ENCODE measurements at places on chromosomes 6 and 20.

DNA sequence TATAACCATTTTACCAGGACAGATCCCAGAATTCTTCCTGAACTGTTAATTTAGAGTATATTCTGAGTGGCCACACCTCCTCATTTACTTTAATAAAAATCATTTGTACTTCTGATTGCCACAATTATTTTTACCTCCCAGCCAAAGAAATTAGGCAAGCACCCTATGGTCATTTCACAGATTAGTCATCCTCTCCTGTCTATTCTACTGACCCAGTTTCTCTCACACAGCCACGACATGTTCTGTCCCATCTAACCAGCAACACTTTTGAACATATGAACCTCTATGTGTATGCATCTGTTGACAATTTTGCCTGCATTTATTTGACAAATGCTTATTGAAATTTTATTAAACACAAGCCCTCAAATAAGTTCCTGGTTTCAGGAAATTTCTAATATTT is 202.6 kb upstream of the STXBP5 start:
- no peak for DNase-seq

DNA sequence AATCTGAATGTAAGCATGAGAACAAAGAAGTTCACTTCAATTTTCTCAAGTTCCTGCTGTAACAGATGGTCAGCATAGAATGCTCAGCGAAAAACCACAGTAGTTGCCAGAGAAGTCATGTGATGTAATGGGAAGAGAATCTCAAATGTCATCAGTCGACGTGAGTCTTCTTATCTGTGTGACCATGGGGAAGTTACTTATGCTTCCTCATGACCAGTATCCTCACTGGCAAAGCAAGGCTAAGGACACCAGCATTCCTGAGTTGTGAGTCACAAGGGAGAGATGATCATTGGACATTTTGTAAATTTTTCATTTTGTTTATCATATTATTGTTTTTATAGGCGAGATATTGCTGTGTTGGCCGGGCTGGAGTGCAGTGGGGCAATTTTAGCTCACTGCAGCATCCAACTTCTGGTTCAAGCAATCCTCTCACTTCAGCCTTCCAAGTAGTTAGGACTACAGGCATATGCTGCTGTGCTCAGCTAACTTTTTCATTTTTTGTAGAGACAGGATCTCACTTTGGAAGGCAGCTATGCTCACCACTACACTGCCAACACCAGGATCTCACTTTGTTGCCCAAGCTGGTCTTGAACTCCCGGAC is 21.9 kb downstream of the SGK1 start:
- DNase-seq = peak; percentile 97

- no peak for DNase-seq
Measured at GRCh38 chr6:83707829-83708545, 914 bp downstream of the SNAP91 start.

GRCh38 chr6:47248446-47248845 is 61.3 kb downstream of the TNFRSF21 start:
- DNase-seq = no peak

- no peak for DNase-seq
Measured at GRCh38 chr6:47034421-47034820, 7.7 kb downstream of the ADGRF1 start.

DNA sequence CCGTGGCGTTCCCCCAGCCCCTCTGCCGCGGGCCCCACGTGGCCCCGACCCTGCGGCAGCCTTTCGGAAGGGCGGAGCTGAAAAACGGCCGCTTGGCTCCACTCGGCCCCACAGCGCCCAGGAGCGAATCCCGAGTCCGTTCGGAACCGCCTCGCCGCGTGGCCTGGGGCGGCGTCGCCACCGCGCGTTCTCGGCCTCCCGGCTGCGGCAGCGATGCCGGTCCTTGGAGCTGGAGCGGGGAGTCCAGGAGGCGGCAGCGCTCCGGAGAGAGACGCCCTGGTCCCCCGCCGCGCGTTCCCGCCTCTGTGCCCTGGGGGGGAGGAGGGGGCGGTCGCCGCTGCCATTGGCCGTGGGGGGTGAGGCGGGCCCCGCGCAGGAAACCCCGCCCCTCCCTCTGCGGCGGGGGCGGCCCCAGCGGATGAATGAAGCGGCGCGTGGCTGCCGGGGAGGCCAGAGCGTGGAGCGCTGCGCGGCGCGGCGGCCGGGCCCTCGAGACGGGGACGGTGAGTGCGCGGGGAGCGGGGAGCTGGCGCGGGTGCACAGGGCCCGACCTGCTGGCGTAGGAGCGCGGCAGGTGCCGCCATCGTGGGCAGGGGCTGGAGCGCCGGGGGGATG is at the start of gene SLCO4A1:
TSS of gene SLCO4A1 (plus strand) at position 453 of the 615 bp plus-strand sequence. CDS start 13,952 bp downstream, outside the sequence.
- DNase-seq = peak; percentile 69

- DNase-seq = peak; percentile 61
Measured at GRCh38 chr6:44257025-44257752, at the start of gene SLC35B2. Gene SLC35B2 (minus strand): TSS chr6:44257528. CDS start chr6:44257410, 118 bp downstream.

DNA sequence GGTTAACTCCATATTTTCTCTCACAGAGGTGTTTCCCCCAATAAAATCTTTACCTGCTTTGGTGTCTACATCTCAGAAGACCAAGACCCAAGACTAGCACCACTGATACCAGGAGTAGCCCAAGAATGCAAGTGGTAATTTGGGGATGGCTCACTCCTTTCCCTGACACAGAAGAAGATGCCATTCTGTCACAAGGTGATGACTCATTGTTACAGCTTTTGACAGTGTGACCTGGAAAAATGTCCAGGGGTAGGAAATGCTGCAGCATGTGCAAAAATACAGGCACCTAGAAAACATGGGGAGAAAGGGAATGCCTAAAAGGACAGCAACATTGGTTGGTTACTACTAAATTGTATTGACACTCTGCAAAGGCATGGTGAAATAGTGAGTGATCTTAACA is 254.0 kb upstream of the GJE1 start:
- DNase-seq = no peak

- DNase-seq = no peak
Measured at GRCh38 chr6:5314191-5314865, 53.0 kb downstream of the FARS2 start.

- DNase-seq = no peak
Measured at GRCh38 chr6:111841822-111842221, 31.4 kb downstream of the FYN start.

- no peak for DNase-seq
Measured at GRCh38 chr20:56592817-56593216, 36.3 kb upstream of the TFAP2C start.

DNA sequence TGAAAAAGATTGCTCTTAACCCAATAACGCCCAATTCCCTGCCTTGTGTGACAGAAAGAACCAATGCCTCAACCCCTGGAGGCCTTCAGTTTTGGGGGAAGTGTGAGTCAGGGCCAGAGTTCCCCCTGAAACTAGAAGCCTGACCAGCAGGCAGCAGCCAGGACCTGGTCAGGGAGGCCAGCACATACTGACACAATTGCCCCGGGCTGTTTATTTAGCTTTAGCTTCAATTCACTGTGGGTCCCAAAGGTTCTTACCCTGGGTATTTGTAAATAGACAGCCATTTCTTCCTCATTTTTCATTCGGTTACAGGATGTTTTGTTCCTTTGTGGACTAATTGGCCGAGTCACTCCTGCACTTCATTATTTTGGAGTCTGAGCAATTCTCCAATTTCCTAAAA is 195.6 kb downstream of the PKHD1 start:
- no peak for DNase-seq

- DNase-seq = no peak
Measured at GRCh38 chr6:137827977-137828810, 38.9 kb upstream of the TNFAIP3 start.

DNA sequence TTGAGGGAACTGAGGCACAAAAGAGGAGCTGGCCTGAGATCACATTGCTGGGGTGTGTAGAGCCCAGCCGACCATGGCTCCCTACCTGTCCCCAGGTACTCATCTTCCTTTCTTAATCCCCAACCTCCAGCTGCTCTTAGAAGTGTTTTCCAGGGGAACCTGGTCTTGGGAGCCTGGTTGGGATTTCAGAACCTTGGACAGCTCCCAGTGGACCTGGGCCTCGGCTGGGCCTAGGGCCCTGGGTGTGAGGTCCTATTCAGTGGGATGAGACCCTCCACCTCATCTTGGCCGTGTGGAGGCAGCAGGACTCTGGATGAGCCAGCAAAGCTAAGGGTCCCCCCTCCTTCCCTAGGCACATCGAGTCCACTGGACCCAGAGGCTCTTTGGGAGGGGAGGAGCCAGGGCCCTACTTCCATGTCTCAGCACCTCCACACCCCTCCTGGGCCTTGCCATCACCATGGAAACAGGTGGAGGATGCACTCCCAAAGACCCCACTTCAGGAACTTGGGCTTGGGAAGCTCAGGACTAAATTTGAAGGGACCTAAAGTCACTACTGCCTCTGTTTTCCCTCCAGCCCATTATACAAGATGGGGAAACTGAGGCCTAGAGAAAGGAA is 38.5 kb downstream of the DLGAP4 start:
- no peak for DNase-seq

DNA sequence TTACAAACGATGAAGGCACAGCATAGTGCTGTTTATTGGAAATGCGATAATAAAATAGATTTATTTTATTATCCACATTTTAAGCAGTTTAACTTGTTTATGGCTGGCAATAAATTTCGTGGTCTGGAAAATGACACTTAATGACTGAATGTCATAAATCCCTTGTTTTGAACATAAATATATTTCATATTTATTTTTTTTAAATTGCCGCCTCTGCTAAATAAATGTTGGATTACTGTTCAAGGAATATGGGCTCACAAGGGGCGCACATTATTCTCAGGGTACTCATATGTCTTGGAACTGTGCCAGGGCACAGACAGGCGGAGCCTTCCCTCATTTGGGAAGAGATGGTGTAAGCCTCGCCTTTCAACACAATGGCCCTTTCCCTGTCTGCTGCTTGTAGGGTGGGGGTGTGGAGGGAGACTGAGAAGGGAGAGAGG is 134.3 kb downstream of the PXDC1 start:
- no peak for DNase-seq

- peak; percentile 56 for DNase-seq
Measured at GRCh38 chr20:33561692-33562601, 72.1 kb downstream of the CBFA2T2 start.

GRCh38 chr6:80608881-80609280 is 502.4 kb downstream of the BCKDHB start:
- no peak for DNase-seq

- DNase-seq = no peak
Measured at GRCh38 chr20:31488115-31488514, 13.0 kb downstream of the REM1 start.

DNA sequence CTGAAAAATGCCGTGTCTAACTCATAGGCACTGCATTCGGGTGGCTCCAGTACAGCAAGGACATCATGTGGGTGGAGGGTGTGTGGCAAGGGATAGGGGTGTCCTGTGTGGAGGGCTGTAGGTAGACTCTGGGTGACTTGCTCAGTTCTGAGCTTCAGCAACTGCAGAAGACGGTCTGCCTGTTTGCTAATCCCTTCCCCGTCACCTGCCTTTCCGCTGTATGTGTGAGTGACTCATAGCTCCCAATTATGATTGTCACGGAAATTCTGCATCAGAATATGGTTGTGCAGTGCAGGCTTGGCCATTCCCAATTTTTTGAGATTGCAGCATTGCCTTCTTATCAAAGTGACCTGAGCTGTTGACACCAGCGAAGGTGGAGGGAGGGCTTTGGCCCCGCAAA is 174.3 kb downstream of the CDH4 start:
- no peak for DNase-seq

Measured in RCC 7860 (cell line).